ENCODE measurements at places on chromosomes 5 and 9.

DNA sequence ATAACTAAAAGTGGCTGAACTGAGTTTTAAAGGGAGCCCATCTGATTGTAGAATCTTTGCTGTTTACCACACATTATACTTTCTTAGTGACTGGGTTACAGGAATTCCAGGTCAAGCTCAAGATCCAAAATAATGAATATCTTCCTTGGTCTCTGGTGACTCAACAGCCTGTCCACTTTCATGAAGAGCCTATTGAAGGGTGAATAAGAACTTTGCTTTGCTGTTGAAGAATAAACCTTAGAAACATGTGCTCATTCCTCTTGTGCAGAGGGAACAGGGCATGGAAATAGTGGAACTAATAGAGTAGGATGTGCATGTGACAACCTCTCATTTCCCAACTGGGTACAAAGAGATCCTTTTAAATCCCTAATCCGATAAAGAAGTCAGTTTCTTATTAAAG lies 21.4 kb downstream of the ALDH1A1 start:
- no peak for DNase-seq

DNA sequence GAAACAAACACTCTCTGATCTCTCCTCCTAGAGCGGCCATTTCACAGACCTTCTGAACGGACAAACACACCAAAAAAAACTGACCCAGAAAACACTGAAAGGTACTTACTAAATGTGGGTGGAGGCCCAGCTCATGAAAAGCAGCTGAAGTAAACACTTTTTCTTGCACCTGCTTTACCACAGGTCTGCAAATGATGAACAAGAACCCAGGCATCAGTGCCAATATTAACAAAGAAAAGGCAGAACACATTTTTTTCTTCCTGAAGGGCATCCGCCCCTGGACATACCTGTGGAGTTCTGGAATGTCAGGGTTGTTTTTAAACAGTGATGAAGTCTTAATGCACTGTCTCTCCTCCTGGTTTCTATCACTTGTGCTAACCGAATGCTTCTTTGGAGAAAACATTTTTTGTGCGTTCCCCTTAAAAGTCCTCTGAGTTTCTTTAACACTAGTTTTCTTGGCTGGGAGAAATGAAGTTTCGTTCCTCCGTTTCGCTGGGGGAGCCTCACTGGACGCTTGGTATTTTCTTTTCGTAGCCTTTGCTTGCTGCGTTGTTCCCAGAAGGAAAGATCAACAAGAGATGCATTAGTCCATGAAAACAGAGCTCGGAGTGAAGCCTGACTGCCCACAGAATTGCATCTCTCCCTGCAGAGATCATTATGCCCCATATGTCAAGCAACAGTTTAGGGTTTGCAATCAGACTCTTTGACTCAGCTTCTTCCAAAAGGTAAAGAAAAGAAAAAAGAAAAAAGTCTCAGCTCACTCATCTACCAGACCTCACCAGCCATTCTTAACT lies 7.4 kb downstream of the DDX31 start:
- no peak for DNase-seq

DNA sequence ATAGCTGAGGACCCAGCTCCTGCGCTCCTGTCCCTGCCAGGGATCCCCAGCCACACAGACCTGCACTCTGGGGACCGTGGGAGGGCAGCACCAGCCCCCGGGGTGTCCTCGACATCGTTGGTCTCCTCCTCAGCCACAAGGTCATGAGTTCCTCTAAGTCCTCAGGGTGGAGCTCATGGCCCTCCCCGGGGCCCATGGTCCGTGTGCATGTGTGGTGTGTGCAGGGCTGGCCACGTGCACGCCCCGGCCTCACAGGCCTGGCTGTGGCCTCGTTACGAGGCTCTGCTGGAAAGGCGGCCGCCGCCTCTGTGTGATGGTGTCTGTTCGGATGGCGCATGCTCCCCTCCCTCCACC lies 16.1 kb upstream of the AJM1 start:
- no peak for DNase-seq

- no peak for DNase-seq
Observed at GRCh38 chr5:172815631-172816030, 18.4 kb upstream of the ERGIC1 start.

GRCh38 chr5:73896097-73896496 lies 270.1 kb downstream of the ARHGEF28 start:
- no peak for DNase-seq

- DNase-seq: no peak
Observed at GRCh38 chr9:4590430-4591122, 71.5 kb upstream of the PLPP6 start.

- no peak for DNase-seq
Observed at GRCh38 chr9:92035146-92035545, 80.1 kb downstream of the SPTLC1 start.

GRCh38 chr9:111917201-111917600 lies 20.6 kb downstream of the UGCG start:
- no peak for DNase-seq

GRCh38 chr9:127059765-127060361 lies 62.6 kb downstream of the ANGPTL2 start:
- no peak for DNase-seq

- no peak for DNase-seq
Observed at GRCh38 chr5:95864456-95864855, 41.9 kb upstream of the GLRX start.

DNA sequence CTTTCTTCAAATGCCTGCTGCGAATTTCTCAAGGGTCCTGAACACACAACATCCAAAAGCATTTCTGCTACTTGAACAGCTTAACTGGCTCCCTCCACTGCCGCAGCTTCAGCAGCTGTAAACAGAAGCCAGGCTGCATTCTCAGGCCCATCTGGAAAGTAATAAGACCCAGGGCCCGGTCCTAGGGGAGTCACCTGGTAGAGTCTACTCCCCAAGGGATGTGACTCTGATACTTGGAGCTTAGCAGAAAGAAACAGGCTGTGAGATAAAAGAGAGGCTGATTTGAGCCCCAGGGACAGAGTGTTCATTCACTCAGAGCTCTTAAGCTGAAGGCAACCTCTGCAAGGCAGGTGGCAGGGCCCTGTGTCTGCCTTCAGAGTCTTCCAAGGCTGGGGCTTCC lies 356.8 kb downstream of the SPOCK1 start:
- DNase-seq: no peak

DNA sequence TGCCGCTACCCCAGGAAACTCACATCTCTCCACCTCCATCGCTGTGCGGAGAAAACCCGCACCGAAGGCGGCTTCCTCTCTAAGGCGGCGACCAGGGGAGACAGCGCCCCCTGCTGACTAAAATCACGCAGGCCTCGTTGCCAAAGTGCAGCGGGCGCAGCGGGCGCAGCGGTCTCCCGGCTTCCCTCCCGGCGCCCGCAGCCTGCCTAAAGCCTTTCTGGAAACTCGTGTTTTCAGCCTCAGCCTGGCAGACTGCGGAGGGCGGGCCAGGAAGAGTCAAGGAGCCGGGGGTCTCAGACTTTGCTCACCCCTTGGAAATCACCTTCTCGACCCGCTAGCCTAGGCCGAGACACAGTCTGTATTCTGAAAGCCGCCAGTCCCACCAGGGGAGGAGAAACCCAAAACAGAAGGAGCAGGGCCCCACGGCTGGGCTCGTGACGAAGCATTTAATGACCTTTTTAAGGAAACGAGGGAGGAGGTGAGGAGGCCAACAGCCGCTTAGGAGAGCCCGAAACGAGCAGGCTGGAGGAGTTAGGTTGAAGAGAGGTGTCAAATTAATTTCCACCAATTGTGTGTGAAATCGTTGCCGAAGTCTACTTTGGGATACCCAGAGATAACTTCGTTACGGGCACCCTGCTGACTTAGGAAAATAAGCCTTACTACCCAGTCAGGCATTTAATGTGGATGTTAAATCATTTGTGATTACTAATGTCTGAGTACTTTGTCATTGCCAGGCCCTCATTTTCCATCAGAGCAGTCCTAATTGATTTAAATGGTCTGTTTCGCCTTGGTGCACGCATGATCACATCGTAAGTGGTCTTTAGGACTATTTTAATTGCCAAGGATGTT lies 7.3 kb upstream of the FOXB2 start:
- no peak for DNase-seq

- DNase-seq: no peak
Observed at GRCh38 chr5:177372910-177373309, 11.3 kb upstream of the SLC34A1 start.

- no peak for DNase-seq
Observed at GRCh38 chr5:53825926-53826325, 265.5 kb downstream of the NDUFS4 start.

- no peak for DNase-seq
Observed at GRCh38 chr5:1570975-1571374, 47.2 kb upstream of the LPCAT1 start.

DNA sequence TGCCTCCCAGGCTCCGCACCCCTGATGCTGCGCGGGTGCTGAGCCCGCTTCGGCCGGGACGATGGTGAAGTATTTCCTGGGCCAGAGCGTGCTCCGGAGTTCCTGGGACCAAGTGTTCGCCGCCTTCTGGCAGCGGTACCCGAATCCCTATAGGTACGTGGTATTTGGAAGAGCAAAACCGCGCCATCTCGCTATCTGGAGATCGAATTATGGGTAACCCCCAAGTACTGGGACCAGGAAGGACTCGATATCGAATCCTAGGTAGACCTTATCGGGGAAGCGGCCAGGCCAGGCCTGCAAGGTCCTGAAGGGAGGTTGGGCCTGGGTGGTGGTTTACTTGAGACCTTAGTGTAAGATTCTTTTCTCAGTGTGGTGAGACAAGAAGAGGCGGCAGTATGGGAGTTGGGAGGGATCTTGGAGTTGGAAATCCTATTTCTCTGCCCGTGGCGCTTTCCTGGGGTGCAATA lies 359 bp downstream of the PRELID1 start:
- no peak for DNase-seq

- no peak for DNase-seq
Observed at GRCh38 chr9:130610862-130611707, 31.7 kb downstream of the FUBP3 start.

DNA sequence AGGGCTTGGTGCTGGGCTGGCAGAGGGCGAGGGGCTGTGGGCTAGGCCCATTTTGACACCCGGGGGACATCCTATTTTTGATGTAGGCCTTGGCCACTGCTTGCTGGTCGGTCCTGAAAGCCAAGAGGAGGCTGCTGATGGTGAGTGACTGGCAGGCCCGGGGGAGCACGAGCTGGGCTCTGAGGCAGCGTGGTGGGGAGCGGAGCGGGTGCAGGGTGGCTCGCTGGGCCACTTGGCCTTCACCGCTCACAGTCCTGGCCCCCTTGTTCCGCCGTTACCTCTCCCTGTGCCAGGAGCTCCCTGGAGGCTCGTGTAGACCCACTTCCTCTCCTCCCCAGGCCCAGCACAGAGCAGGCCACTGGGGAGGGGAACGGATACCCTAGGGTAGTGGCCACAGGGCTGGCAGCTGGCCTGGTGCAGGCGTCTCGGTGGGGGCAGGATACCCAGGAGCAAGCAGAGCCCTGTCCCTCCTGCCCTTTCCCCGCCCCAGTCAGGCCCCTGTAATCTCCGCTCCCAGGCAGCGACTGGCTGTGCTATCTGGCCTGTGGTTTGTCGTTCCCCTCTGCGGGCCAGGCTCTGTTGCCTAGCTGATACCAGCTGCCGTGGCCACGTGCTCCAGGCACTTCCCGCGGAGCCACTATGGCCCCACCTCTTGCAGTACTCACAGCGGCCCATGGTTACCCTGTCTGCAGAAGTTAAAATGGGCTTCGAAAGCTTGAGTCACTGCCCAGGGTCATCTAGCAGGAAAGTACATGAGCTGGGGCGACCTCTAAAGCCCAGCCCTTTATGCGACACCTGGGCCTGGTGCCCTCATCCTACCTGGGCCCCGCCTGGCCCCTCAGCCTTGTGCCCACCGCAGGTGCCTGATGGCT lies 11.7 kb upstream of the DOLPP1 start:
- no peak for DNase-seq

DNA sequence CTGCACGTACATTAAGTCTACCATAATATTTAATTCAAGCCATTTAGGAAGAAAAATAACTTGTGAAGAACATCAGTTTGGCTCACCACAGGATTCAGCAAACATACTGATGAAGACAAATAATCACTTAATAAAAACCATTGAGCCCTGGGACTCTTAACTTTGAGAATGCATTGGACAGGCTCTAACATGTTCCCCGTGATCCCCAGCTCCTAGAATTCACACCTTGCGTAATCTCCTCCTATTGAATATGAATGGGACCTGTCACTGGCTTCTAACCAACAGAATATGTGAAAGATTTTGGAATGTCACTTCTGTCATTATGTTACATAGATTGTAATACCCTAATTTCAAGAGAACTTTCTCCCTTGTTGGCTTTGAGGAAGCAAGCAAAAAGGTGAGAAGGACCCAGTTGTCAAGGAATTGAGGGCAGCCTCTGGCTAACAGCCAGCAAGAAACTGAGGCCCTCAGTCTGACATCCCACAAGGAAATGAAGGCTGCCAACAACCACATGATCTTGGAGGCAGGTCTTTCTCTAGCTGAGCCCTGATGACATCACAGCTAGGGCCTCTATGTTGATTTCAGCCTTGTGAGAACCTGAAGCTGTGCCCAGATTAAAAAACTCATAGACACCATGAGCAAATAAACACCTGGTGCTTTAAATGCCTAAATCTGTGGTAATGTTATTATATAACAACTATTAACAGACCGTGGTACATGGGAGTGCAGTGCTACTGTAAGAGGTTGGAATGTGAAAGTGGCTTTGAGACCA lies 433.2 kb downstream of the SEMA5A start:
- DNase-seq: no peak
